Stimulated activated naive CD4-positive, alpha-beta T cell (primary cell): ENCODE measurements at places on chromosomes 6 and 20.
A peak's percentile ranks its signal among the peaks of the same experiment; 100 is the strongest.

- no peak for DNase-seq
Measured at GRCh38 chr20:43404878-43405277, 52.8 kb upstream of the SRSF6 start.

GRCh38 chr20:12682613-12683012, 326.2 kb upstream of the SPTLC3 start:
- no peak for DNase-seq

DNA sequence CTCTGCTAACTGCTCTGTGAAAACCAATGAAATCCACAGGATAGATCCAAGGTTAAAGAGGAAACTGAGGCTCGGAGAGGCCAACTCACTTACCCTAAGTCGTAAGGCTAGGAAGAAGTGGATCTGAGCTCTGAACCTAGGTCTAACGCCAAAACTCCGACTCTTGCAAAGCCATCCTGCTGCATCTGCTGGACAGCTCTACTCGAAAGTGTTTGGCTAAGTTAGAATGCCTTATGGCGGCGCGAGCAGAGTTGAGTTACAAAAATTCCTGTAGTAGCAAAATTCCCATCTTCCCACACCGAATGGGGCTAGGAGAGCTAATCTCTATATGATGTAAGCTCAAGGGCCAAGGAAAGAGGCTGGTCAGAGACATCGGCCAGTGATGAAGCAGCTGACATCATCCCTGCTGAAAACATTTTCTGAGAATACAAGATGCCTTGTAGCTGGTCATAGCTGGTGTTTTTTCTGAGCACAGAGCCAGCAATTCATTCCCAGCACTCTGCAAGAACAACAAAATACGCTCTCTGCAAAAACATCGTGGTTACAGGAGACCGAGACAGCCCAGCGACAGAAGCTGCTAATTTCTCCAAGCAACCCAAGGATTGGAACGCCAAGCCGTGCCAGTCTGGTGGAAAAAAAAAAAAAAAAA, 1.8 kb downstream of the SPATA2 start:
- DNase-seq = no peak

DNA sequence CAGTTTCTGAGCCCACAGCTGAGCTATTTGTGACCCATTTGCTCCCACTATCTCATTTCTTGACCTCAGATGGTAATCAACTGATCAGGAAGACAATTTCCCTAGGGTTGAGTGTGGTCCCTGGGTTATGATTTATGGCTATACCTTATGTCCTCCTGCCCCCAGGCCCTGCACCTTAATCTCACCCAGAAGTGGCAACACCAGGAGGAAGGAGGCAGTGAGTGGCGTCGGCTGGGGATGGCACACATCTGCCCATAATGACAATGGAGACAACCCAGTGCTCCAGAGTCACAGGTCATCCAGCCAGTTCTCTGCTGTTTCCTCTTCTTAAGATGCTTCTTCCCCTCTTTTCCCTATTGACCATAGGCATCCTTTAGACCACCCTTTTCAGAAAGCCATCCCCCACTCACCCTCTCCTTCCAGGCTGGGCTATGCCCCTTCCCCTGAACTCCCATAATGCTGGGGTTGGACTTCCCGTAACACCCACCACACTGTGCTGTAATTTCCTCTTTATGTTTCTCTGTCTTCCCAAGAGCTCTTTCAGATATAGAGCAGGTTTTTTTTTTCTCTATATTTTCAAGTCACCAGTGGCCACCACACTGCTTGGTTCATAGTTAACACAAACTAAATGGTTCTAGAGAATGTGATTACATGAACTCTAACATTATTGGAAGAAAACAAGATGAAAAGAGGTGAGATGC, 8.0 kb downstream of the TRIM10 start:
- no peak for DNase-seq

DNA sequence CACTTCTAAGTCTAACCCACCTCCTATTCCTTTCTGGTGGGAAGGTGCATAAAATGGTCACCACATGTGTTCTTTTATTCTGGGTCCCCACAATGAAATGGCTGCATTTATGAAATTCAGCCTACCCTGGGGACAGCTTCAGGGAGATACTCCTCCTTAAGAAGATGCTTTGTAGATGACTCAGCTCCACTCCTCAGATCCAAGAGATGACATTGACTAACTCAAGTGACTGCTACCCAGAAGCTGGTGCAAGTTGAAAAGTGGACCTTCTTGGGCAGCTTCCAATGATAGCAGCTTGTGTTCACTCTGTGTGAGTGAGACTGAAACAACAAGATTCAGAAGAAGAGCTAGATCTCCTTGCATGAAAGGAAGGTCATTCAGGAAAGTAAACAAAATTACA, 113.4 kb downstream of the SCP2D1 start:
- no peak for DNase-seq

DNA sequence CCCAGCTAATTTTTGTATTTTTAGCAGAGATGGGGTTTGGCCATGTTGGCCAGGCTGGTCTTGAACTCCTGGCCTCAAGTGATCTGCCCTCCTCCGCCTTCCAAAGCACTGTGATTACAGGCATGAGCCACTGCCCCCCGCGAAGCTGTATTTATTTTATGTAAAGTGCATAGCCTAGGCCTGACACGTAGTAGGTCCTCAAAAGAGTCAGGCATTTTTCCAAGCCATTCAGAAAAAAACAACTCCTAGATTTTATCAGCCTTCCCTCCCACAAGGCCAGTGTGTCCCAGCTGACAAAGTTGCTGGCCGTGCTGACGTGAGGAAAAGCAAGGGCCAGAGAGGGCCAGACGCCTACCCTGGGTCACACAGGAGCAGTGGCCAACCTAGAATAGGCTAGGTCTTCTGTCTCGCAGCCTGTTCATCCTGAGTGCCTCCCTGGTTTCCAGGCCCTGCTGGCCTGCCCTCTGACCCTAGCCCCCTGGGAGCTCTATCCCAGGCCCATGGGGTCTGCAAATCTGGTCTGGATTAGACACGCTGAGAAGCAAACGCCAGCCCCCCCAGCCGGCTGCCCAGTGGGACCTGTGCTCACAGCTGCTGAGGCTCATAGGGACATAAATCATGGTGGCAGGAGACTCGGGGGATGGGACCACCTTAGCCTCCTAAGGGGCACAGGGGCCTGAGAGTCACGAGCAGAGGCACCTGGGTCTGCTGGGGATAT, 11.8 kb downstream of the TCF15 start:
- no peak for DNase-seq

DNA sequence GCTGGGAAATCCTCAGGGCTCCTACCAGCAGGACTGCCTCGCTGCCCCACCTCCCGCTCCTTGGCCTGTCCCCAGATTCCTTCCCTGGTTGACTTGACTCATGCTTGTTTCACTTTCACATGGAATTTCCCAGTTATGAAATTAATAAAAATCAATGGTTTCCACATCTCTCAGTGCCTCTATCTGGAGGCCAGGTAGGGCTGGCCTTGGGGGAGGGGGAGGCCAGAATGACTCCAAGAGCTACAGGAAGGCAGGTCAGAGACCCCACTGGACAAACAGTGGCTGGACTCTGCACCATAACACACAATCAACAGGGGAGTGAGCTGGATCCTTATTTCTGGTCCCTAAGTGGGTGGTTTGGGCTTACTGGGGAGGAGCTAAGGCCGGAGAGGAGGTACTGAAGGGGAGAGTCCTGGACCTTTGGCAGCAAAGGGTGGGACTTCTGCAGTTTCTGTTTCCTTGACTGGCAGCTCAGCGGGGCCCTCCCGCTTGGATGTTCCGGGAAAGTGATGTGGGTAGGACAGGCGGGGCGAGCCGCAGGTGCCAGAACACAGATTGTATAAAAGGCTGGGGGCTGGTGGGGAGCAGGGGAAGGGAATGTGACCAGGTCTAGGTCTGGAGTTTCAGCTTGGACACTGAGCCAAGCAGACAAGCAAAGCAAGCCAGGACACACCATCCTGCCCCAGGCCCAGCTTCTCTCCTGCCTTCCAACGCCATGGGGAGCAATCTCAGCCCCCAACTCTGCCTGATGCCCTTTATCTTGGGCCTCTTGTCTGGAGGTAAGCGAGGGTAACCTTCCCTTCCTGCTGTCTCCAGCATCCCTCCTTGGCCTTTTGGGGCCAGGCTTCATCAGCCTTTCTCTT, at the start of gene CFB:
TSS of gene CFB (plus strand) at position 589 of the 863 bp plus-strand sequence. CDS start at position 716, 127 bp downstream.
- no peak for DNase-seq

- DNase-seq = peak; percentile 66
Measured at GRCh38 chr20:43959079-43959919, 44.6 kb downstream of the TOX2 start.

- no peak for DNase-seq
Measured at GRCh38 chr6:141513830-141514229, 618.9 kb upstream of the GJE1 start.

DNA sequence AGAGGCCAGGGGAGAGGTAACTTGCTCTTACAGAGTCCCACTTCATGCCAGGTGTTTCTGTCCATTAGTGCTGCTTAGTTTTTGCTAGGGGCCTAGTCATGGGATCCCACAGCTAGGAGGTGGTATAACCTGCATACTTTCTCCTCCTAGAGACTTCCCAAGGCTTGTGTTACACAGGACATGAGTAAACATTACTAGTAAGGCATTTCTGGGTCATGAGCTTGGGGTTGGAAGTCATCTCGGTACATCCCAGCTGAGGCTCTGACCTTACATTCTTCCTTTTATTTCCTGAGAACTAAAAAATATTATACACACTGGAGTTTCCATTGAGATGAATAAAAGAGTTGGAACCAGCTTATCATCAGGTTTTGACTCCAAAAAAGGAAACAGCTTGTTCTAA, 20.9 kb upstream of the PNPLA1 start:
- no peak for DNase-seq

GRCh38 chr20:7144464-7144863, 377.0 kb downstream of the BMP2 start:
- no peak for DNase-seq

DNA sequence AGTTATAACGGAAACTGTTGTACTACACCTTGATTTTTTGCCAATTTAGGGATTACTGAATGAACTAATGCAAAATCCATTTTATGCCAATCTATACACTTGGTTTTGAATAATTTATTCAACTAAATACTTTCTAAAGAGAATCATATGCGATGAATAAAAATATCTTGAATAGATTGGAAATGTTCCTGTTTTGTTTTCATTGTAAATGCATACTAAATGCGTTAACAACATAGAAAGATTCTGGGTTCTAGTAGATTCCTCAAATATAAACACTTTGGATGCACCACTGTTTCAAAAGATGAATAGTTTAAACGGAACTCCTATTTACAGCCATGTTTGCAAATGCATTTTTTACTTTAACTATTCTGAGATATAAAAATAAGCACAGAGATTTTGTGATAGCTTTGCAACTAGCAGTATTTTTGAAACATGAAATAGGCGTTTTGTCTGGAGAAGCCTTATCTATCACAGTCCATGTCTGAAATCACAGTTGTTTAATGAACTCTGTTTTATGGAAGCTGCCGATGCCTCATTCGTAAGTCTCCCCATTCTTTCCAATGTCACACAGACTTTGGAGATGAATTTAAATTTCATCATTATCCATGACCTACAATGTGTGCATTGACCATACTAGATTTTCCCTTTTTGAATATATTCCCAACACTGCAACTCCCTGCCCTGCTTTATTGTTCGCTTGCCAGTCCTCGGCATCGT, 277.7 kb upstream of the QKI start:
- no peak for DNase-seq

DNA sequence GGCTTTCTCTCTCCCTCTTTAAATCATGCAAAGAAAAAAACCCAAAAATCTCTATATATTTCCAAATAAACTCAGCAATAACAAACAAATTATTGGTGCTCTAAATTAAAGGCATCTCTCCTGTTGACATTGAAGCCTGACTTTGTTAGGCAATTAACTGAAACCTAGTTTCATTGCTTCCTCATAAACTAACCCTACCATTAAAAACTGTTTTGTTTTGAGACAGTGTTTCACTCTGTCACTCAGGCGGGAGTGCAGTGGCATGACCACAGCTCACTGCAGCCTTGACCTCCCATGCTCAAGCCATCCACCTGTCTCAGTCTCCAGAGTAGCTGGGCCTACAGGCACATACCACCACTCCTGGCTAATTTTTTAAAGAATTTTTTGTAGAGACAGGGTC, 34.9 kb downstream of the PIGU start:
- DNase-seq = no peak

DNA sequence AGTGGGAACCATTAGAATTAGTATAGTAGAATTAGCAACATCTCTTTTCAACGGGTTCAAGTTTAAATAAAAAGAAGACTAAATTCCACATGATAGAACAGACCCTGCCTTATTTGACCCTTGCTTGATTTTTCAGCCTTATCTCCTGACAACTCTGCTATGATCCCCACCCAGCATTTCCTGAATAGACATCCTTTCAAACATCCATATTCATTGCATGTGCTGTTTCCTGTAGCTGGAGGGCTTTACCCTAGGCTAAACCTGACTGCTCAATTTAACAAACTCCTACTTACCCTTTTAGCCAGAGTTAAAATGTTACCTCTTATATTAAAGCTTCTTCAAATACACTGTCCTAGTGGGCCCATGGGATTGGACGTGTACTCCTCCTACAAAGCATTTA, 594.8 kb upstream of the ARID1B start:
- no peak for DNase-seq

DNA sequence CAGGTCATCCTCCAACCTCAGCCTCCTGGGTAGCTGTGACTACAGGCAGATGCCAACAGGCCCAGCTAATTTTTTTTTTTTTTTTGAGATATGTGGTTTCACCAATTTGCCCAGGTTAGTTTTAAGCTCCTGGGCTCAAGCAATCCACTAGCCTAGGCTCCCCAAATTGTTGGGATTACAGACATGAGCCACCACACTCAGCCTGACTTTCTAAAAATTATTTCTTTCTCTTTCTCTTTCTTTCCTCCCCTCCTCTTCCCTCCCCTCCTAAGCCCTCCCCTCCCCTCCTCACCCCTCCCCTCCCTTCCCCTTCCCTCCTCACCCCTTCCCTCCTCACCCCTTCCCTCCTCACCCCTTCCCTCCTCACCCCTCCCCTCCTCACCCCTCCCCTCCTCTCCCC, 127.3 kb downstream of the BTBD3 start:
- DNase-seq = no peak

GRCh38 chr6:81326881-81327561, 425.5 kb downstream of the TENT5A start:
- no peak for DNase-seq

GRCh38 chr6:80151635-80152034, 45.2 kb downstream of the BCKDHB start:
- no peak for DNase-seq

DNA sequence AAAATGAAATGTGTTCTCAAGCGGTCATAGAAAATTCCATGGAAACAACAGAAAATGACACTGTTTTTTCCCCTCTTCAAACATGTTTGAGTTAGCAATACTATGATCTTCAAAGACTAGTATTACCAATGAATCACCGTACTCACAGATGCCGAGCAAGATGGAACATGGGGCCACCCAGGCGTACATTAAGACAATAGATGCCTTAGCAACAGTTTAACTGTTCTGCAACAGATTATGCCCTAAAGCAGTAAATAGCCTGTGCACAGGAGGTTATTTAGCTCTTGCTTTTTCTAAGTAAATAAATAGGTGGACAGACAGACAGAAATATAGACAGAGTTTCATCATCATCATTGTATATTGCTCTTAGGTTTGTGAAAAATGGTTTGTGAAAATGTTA, 284.0 kb upstream of the DEFB112 start:
- no peak for DNase-seq

- no peak for DNase-seq
Measured at GRCh38 chr6:139569566-139569965, 195.1 kb upstream of the CITED2 start.
